Right cardiac atrium (tissue), 5 donors: ENCODE measurements at places on chromosomes 5 and 9. TPM values are rescaled to one million over a fixed set of nuclear protein-coding genes. Genes with fewer than 3 reads are reported as not detected.

The TMC1 gene
- polyA plus RNA-seq, result 0.05 TPM

The FOXE1 gene
- polyA plus RNA-seq, result not detected

The IRX1 gene
- 0.05 TPM for polyA plus RNA-seq

The CARTPT gene
- polyA plus RNA-seq, result 0.29 TPM

The C1QTNF3 gene
- polyA plus RNA-seq, result 4.3 TPM

The PCDHAC2 gene
- 0.02 TPM for polyA plus RNA-seq

The IFNA16 gene
- polyA plus RNA-seq, result not detected

The ACSL6 gene
- polyA plus RNA-seq, result 2.7 TPM

The FER gene
- polyA plus RNA-seq, result 1.7 TPM

The TGFBR1 gene
- polyA plus RNA-seq, result 4.3 TPM

The SPEF2 gene
- polyA plus RNA-seq, result 1.7 TPM

The WDR38 gene
- 0.09 TPM for polyA plus RNA-seq
